ENCODE measurements at places on chromosomes 11 and 22.

DNA sequence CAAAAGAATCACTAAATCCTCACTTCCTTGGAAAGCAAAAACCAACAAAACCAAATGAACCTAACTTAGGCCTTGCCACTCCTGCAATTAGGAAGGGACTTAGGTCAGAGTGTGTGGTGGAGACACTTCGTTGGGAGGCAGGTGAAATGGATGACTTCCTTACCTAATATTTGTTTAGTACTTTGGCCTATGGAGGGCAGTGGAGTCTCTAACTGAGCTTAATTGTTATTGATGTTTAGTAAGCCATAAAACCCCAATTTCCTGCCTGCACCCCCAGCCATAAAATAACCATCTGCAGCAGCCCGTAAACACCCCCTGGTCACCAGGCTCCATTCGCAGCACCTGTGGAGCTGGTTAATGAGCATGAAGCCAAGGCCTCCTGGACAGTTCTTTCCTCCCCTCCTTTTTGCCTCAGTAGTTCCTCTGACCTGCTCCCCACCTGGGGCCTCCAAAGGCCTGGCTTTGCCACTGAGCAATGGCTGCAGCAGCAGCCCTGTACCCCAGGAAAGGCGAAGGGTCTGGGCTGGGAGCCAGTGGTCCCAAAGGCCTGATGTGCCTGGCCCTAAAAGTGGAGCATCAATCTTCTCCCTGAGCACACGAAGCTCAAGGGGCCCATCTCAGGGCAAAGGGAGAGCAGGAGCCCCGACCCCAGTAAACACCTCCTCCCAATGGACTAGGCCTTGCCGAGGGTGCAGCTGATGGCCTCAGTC is 15.6 kb upstream of the SYT13 start:
- DNase-seq: no peak

DNA sequence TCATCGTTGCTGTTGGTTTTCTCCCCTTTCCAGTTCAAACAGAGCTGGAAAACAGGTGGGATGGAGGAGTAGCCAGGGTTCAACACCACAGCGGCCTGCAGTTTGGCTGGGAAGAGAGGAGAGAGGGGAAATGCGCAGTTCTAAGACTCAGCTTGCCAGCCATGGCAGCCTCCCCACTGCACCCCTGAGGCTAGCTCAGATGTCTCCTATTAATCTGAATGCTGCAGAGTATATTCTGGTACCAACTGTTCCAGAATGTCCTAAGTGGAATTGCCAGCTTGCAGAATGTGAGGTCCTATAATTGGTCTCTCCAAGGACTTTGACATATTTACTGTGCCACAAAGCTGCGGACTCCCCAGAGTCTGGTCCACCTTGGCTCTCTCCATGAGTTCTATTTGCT is 32.0 kb downstream of the NEFH start:
- DNase-seq: no peak

DNA sequence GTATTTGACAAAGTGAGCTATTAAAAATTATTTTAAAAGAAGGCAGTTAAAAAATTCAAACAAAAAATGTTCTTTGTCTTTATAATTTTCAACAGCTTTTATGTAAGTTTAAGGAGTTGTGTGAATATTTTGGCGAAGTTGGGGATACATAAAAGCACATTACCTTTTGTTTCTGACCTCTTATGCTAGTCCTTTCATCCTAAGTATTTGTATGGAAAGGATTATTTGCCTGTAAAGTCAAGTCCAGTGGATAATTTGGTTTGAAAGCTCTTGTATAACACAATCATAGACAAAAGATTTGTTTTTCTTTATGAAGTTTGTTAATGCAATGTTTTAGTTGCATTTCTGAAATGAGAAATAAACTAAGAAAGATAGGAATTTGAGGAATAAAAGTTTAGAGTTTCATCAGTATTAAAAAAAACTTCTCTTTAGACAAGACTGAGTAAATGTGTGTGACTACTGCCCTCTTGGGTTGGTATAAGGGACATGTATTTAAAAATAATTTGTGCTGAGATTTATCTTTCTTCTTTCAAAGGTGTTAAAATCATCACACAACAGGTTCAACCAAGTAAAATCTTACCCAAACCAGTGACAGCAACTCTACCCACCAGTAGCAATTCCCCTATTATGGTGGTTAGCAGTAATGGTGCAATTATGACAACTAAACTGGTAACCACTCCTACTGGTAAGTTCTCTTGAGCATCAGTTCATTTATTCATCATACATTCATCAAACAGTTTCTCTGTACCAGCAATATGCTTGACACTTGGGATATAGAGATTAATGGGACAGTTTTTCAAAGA is 68.2 kb downstream of the EMSY start:
- no peak for DNase-seq

DNA sequence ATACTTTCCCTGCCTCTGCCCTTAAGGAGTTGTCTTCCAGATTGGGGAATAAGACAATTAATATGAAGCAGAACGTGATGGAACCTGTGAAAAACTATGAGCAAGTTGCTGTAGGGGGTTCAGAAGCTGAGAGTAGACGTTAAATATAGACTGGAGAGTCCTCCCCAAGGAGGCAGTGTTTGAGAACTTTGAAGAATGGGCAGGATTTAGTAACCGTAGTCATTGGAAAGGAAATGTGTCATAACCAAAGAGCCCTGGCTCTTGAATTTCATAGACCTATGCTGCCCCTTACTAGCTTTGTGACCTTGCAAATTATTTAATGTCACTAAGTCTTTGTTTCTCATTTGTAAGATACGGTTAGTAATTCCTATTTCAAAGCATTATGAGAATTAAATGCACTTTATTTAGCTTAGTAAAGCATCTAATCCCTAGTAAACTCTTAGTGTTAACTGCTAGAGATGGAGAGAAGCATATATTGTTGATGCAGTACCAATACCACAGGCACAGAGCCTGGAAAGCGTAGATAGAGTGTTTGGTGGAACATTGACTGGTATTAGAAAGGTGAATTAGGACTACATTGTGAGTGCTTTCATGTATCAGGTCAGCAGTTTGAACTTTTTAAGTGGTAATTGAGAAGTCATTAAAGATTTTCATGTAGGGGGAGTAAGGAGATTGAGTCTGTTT is 54.1 kb downstream of the MCAM start:
- DNase-seq: no peak

DNA sequence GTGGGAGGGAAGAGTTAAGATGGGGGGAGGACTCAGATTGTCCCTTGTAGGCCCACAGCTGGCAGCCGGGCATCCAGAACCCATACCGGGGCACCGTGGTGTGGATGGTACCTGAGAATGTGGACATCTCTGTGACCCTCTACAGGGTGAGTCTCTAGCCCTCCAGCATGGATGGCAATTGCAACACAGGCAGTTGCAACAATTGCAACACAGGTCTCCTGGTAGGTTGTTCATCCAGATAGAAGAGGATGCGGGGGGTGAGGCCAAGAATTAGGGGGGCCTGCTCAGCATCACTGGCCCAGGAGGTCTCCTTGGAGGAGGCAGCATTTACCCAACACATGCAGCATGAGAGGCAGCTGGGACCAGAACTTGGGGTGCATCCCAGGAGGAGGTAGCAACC is 3.4 kb downstream of the EHBP1L1 start:
- no peak for DNase-seq

- DNase-seq: no peak
These were observed 27.3 kb upstream of the MUC5AC start for GRCh38 chr11:1130276-1131032.

- no peak for DNase-seq
These were observed 297.0 kb downstream of the CADM1 start for GRCh38 chr11:115207166-115207591.

GRCh38 chr22:37137903-37138665 is 11.6 kb downstream of the IL2RB start:
- no peak for DNase-seq

- no peak for DNase-seq
These were observed 14.7 kb downstream of the UBTFL1 start for GRCh38 chr11:90100431-90100830.

GRCh38 chr11:85040166-85040565 is 587.0 kb downstream of the DLG2 start:
- no peak for DNase-seq

- no peak for DNase-seq
These were observed 5.4 kb upstream of the MCAM start for GRCh38 chr11:119322360-119322739.

DNA sequence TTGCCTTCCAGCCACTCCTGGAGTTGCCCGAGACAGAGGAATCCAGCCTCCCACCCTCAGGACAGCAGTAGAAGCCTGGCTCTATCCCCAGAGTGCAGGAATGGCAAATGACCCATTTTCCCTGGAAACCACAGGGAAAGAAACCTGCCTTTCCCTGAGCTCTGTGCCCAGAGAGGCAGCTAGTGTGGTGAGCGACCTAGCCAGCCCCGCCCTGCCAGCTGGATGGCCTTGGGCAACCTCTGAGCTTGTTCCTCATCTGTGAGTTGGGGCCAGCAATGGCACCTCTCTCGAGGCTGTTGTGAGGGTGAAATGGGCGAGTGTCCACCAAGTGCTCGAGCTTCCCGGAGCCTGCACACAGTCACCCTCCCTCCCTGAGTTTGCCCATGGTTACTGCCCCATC is 3.7 kb downstream of the OMP start:
- DNase-seq: no peak

DNA sequence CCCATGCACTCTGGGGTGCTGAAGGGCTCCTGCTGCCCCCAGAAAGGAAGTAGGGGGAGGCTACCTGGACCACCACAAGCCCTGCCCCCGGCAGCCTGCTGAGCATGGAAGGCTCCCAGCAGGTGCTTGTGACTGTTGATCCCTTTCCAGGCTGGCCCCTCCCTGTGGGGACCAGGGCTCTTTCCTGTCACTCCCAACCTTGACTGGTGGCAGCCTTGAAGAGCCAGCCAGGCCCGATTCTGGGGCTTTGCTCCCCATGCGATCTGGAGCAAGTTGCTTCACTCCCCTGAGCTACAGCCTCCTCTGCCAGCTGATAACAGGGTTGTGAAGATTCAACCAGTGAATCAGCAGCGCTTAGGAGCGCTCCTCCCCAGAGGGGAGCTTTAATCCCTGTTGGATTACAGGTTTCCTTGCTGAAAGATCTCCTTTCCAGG is 4.6 kb upstream of the CST6 start:
- DNase-seq: no peak

- no peak for DNase-seq
These were observed 21.8 kb downstream of the NF2 start for GRCh38 chr22:29625090-29625825.

- no peak for DNase-seq
These were observed 9.1 kb downstream of the UCP3 start for GRCh38 chr11:73999581-74000306.

DNA sequence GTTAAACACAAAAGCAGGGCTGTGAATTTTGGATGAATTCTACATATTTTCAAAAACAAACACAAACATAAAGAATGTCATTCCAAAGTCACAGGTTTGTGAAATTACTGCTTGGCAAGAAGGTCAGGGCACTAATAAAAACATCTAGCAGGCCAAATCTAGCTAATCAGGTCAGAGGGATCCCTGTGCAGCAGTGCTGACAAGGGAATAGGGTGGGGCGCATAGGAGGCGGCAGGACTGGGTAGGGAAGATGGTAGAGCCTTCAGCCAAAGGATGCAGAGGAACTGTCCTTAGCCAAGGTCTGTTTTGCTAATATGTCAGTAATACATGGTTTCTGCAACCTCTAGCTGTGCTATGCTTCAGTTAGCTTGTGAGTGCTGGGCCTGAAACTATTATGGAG is 396.6 kb downstream of the TENM4 start:
- DNase-seq: no peak

GRCh38 chr11:134181707-134182106 is 42.1 kb downstream of the NCAPD3 start:
- no peak for DNase-seq

GRCh38 chr11:46064221-46064620 is 57.0 kb downstream of the PHF21A start:
- no peak for DNase-seq

DNA sequence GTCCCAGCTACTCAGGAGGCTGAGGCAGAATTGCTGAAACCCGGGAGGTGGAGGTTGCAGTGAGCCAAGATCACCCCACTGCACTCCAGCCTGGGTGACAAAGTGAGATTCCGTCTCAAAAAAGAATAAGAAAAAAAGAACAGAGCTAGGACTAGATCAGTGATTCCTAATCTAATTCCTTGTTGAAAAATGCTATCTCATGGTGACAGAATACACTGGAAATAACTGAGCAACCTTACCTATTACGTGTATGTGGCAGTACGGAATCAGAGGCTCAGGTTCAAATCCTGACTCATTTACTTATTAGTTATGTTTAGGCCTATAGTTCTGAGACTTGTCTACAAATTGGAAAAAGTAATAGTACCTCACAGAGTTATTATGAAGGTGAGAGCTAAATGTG is 19.5 kb upstream of the RCE1 start:
- no peak for DNase-seq

- DNase-seq: no peak
These were observed 73.2 kb upstream of the LMO2 start for GRCh38 chr11:33965032-33965431.

- no peak for DNase-seq
These were observed 28.8 kb downstream of the WNT7B start for GRCh38 chr22:45948081-45948648.

- no peak for DNase-seq
These were observed 308.6 kb downstream of the DLG2 start for GRCh38 chr11:85318573-85318972.

- DNase-seq: no peak
These were observed 364.6 kb downstream of the AASDHPPT start for GRCh38 chr11:106442032-106442431.

- no peak for DNase-seq
These were observed 29.8 kb downstream of the LIMK2 start for GRCh38 chr22:31241936-31242335.

DNA sequence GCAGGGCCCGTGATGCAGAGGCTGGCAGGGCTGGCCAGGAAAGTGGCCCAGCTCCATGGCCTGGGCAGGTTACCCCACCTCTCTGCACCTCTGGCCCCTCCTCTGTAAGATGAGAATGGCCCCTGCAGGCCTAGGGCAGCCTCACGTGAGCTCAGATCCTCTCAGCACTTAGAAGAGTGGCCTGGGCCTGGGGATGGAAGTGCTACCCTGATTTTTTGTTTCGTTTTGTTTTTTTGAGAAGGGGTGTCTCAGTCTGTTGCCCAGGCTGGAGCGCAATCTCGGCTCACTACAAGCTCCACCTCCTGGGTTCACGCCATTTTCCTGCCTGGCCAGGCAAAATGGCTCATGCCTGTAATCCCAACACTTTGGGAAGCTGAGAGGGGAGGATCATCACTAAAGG is 982 bp downstream of the APOBEC3H start:
- no peak for DNase-seq

GRCh38 chr11:113814181-113814580 is 34.6 kb downstream of the CLDN25 start:
- no peak for DNase-seq

DNA sequence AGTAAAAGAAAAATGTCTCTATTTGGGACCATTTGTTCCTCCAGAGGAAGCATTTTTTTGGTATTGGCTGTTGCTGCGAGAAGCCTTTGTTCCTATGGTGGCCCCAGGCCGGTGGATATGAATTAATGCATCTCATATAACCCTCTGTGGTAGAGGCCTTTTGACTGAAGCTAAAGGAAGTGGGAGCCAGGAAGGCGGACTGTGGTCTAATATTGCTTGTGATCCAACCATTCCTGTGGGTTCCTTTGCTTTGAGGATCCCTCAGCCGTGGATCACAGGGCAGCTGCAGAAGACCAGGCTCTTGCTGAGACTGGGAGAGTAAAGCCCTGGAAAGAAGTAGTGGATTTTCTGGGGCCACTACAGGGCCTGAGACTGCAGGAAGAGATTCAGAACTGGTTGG is 68.3 kb upstream of the NAV2 start:
- DNase-seq: no peak

GRCh38 chr11:69510471-69511357 is 29.3 kb downstream of the LINC01488 start:
- no peak for DNase-seq

- DNase-seq: no peak
These were observed 106.8 kb downstream of the DCDC1 start for GRCh38 chr11:31262761-31263160.

- no peak for DNase-seq
These were observed 22.6 kb downstream of the POU2AF3 start for GRCh38 chr11:111320728-111321568.

Data from stimulated activated CD4-positive, alpha-beta T cell treated with anti-CD3 and anti-CD28 coated beads, Interleukin-1b, Interleukin-23, amount 100 ng/mL, for 1 hour (primary cell).